ENCODE measurements at places on chromosomes 2 and 18.

DNA sequence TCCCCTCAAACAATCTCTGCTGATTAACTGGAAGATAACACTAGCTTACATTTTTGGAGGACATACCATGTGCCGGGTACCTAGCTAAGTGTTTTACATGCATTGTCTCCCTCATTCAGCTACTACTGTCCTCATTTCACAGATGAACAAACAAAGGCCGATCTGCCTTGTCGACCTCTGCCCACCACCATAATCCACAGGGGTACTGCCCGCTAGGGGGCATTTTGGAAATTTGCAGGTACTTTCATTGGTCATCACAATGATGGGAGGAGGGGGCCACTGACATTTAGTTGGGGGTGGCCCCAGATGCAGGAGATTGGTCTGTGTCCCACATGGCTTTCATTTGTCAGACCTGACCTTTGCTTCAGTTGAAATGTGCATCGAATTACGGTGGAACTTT is 3.9 kb upstream of the TMEM163 start:
- DNase-seq: no peak

DNA sequence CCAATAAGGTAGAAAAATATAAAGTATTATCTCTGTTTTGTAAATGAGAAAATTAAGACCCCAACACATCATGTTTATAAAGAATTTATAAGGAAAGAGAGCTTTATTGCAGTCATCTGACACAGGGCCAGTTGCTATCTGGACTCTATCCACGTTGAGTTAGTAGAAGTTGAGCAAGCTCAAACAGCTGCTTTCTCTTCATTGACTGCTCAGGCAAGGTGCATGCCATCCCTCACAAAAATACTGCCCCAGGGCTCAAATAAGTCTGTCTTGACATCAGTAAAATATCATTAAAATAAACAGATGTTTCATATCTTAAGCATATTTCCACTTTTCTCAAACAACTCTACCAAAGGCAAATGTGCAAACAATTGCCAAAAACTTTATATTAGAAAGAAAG is 14.8 kb downstream of the COL5A2 start:
- DNase-seq: peak; percentile 56

DNA sequence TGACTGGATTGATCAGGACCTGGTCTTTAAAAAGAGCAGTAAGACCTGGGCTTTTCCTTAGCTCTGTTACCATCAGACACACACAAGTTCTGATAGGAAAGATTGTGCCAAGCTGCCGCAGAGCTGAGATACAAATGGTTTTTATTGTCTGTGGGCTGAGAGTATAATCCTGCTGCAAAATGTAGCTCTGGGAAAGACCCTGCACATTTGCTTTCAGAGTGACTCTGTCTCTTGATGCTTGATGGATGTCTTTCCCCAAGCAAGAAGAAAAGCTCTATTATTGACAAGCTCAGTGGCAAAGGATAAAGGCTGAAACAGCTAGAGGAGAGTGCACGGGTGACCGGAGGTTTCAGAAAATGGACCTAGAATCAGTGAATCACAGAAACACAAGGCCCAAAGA is 95.3 kb upstream of the PARD3B start:
- no peak for DNase-seq

- DNase-seq: no peak
Observed at GRCh38 chr2:233680361-233681045, 1.2 kb upstream of the UGT1A7 start.
